ENCODE measurements at places on chromosomes 2 and 18.

DNA sequence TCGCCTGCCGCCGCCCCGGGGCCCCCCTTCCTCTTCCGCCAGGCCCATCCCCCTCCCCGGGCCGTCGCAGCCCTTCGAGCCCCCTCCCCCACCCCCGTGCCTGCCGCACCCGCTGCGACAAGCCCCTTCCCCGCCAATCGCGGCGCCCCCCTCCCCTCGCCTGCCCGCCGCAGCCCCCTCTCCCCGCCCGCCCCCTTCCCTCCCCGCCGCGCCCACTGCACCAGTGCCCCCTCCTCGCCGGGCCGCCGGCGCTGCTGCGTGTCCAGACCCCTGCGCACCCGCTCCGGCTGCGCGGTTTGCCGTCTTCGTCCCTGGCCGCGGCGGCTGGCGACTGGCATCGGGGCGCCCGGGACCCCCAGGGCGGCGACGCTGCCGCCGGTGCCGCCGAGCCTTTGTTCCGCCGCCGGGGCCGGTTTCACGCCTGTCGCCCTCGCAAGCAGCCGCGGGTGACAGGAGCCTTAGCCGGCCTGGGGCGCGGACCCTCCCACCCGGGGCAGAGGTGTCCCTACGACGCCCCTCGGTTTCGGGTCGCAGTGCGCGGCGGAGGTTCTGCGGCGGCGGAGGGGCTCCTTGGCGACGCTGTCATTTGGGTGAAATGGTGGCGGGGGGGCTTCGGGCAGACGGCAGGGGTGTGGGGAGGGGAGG, 18.1 kb downstream of the GPC1 start:
- DNase-seq: no peak

GRCh38 chr2:32671885-32672533, 44.2 kb downstream of the TTC27 start:
- DNase-seq: no peak

- DNase-seq: no peak
Measured at GRCh38 chr2:239715606-239716005, 309.5 kb downstream of the NDUFA10 start.

DNA sequence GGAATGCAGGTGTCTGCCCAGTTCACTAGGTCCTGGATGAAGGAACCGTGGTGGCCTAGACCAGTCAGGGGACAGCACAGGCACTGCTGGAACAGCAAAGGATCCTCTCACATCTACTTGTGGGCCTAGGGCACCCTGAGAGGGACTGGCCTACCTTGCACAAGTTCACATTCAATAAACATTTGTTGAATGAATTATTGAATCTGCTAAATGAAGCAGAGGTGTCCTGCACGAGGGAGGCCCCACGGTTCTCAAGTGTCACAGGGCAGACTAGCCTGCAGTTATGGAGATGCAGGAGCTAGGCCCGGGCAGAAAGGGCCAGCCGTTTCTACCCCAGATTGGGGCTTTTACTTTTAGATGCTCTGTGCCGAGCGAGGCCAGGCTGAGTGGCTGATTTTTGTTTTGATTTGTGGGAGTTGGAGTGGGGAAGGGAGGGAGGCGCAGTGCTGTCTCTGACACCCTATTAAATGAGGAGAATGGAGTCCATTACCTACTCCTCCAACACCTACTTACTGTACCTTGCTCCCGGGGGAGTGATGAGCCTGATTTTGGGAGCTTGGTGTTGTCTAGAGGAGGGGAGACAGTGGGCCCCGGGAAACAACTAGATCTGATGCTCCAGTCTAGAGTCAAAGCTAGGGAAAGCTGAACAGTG, 18.4 kb downstream of the SH2D6 start:
- DNase-seq: no peak

GRCh38 chr2:206937555-206937954, 1.8 kb upstream of the CPO start:
- DNase-seq: no peak

DNA sequence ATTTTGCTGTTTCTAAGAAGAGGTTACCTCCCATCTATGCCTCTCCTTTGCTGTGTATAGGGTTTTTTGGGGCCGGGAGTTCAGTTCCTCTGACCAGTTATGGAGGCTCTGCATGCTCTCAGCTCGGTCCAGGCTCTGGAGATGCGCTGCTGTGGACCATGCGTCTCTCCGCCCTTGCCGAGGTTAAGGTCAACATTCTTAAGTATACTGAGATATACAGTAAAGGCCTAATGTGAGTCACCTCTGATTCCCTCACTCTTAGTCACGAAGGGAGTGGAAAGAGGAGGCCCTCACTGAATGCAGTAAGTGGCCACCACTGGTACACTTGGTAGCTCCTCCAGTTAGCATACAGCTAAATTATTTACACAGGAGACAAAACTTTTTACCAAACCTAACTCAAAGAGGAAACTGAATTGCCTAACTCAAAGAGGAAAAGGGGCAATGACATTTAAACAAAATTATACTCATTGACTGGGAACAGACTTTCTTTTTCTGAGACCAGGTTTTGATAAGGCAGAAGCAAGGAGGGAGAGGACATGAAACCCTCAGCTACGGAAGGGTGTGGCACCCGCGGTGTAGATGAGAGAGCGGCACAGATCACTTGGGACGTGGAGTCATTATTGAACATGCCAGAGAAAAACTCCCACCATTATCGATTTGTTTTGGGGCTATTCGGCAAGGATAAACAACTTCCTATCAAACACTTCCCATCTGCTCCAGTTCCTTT, 98.7 kb downstream of the COPS8 start:
- no peak for DNase-seq

DNA sequence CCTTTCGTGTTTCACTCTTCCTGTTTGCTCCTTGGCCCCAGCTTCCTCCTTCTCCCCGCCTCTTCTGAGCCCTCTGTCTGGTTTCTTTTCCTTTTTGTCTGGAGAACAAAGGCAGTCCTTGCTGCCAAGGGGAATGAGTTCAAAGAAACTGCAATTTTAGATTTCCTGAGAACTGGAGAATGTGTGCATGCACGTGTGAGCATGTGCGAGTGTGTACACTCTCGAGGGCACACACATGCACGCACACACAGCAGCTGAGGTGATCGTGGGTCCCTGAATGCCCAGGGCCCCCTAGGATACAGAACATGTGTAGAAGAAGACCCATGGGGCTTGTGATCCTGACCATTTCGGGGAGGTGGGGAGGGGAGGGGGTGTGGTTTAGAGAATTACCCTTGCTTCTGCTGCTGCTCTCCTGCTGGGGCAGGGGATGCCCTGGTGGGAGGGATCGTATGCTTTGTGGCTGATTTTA, 151.8 kb downstream of the DYSF start:
- DNase-seq: no peak

GRCh38 chr18:48066225-48066652, 135.8 kb upstream of the SMAD2 start:
- DNase-seq: no peak

- no peak for DNase-seq
Measured at GRCh38 chr2:16561676-16562075, 104.0 kb downstream of the CYRIA start.

DNA sequence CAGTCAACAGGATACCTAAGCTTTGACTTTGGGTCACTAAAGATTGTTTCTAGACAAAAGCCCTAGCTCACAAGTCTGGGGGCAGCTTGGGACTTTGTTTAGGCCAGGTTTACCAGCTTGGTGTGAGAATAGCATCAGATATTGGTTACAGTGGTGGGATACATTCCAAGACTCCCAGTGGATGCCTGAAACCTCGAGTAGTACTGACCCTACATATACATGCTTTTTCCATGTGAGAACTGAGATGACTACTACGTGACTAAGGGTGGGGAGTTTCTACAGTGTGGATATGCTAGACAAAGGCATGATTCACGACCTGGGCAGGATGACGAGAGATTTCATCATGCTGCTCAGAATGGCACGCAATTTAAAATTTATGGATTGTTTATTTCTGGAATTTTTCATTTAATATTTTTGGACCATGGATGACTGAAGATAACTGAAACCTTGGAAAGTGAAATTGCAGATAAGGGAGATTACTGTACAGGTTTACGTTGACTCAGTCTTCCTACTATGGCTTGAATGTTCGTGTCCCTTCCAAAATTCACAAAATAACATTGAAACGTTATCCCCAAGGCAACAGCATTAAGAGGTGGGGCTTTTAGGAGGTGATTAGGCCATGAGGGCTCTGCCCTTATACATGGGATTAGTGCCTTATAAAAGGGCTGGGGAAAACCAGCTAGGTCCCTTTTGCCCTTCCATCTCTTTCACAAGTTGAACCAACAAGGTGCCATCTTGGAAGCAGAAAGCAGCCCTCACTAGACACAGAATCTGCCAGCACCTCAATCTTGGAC, 50.2 kb upstream of the CTAGE1 start:
- no peak for DNase-seq

GRCh38 chr18:13565228-13565627, 161.1 kb downstream of the FAM210A start:
- no peak for DNase-seq

GRCh38 chr18:525036-525797, 24.7 kb upstream of the COLEC12 start:
- no peak for DNase-seq

- no peak for DNase-seq
Measured at GRCh38 chr2:102099536-102100298, 42.8 kb upstream of the IL1R1 start.

- DNase-seq: no peak
Measured at GRCh38 chr18:79950515-79951341, 725 bp downstream of the SLC66A2 start.

DNA sequence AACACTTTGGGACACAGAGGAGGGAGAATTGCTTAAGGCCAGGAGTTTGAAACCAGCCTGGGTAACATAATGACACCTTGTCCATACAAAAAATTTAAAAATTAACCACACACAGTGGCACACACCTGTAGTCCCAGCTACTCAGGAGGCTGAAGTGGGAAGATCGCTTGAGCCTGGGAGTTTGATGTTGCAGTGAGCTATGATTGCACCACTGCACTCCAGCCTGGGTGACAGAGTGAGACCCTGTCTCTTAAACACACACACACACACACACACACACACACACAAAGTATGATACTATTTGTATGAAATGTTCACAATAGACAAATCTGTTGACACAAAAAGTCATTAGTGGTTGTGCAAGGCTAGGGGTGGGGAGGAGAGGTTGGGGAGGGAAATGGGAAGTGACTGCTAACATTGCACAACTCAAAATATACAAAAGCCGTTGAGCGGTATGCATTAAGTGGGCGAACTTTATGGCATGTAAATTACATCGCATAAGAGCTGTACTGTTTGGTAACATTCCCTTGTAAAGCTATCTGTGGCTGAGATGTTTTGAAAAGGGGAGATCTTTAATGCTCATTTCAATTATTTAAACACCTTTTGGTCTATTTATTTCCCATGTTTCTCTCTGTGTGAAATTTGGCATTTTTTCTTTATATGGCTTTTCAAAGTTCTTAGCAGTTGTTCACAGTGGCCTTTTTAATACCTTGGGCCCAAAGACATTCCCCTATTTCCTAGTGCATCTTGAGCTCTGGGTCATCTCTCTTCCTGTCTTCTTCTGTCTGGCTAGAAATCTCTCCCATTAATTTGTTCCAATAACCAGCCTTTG, 58.9 kb upstream of the ZNF516 start:
- no peak for DNase-seq

- DNase-seq: no peak
Measured at GRCh38 chr2:153360239-153360638, 118.3 kb downstream of the RPRM start.

DNA sequence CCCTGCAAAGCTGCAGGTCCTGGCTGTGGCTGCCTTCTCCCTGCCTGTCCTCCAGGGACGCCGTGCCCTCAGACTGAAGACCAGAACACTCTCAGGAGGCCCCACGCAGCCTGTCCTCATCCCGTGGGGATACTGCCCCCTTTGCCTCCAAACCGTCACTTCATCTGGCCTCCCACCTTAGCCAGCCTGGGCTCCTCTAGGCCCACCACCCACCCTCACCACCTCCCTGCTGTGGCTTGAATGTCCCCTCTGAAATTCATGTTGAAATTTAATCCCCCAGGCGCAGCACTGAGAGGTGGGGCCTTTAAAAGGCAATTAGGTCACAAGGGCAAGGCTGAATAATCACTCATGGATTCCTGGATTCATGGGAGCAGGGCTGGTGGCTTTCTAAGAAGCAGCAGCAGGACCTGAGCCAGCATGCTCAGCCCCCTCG, 198.2 kb downstream of the SEPTIN10 start:
- DNase-seq: no peak

- no peak for DNase-seq
Measured at GRCh38 chr18:52435301-52435700, 95.3 kb downstream of the DCC start.

GRCh38 chr2:72570413-72570812, 255.4 kb downstream of the EXOC6B start:
- DNase-seq: no peak

DNA sequence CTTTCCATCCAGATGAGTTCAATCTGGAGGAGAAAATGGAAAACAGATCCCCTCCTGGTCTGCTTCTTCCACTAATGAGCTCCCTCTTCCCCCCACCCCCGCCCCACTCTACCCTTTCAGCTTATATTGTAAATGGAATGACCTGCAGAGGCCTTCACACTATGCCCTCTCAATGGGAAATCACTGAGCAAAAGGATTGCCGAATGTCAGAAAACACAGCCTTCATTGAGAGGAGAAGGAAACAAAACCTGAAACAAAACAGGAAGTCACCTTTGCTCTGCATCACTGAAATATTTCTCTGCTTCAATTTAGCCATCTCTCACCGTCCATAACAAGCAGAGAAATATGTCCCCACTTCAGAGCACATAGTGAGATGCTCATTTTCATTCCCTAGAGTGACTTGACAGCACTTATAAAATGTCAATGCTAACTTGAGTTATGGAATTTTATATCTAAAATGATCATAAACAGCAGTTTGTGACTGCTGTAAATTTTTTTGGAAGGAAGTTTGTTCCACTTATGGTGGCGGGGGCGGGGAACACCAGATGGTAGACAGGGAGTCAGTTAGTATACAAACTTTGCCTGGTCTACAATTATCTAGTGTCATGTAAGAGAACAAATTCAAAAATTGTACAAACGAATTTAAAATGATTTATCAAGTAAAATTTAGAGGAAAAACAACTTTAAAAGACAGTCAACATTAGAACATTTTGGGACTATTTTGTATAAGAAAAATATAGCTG, 1.8 kb upstream of the FRZB start:
- DNase-seq: no peak

GRCh38 chr2:189234991-189235390, 55.4 kb upstream of the COL5A2 start:
- DNase-seq: no peak

Measured in cerebellar nuclear complex (tissue), 1 donor.